ENCODE measurements at places on chromosomes 1 and 21. TPM values are rescaled to one million over a fixed set of nuclear protein-coding genes. Genes with fewer than 3 reads are reported as not detected.

Gene HJV
- not detected for total RNA-seq

Gene CRYZ
- 27.5 TPM for total RNA-seq

Gene ARHGEF11
- 32.7 TPM for total RNA-seq

Gene SPRR2E
- total RNA-seq = not detected

Gene NEGR1
- total RNA-seq = 4.9 TPM

Gene DMRTA2
- not detected for total RNA-seq

Gene PGLYRP4
- total RNA-seq = not detected

Gene TIAM1
- 0.38 TPM for total RNA-seq

Gene CHIA
- total RNA-seq = not detected

Gene SLC9C2
- not detected for total RNA-seq

Gene ORC1
- total RNA-seq = 11.5 TPM

Gene LEPROT
- 63.0 TPM for total RNA-seq

Gene CRP
- not detected for total RNA-seq

Gene SPATA45
- not detected for total RNA-seq

Gene TMEM200B
- total RNA-seq = 0.67 TPM

Gene TTC24
- total RNA-seq = not detected

Gene WDR77
- total RNA-seq = 48.0 TPM

Gene KCNQ4
- total RNA-seq = not detected

Gene LAMC1
- total RNA-seq = 561 TPM

Gene ANGPTL3
- total RNA-seq = not detected

Gene APOBEC4
- not detected for total RNA-seq

Gene MAGI3
- 18.5 TPM for total RNA-seq

Gene TDRKH
- 4.1 TPM for total RNA-seq

Gene KLHDC8A
- not detected for total RNA-seq

Gene KRTAP12-1
- total RNA-seq = not detected
